ENCODE measurements at places on chromosomes 12 and 14. TPM values are rescaled to one million over a fixed set of nuclear protein-coding genes. Genes with fewer than 3 reads are reported as not detected.

The CCDC196 gene
- not detected for polyA plus RNA-seq

The KRT84 gene
- not detected for polyA plus RNA-seq

The CTSG gene
- 1.1 TPM for polyA plus RNA-seq

The TBC1D30 gene
- polyA plus RNA-seq = 4.2 TPM

The CIROP gene
- polyA plus RNA-seq = not detected

The LHX5 gene
- polyA plus RNA-seq = not detected

The TAS2R19 gene
- polyA plus RNA-seq = not detected

The CBLN3 gene
- 2.6 TPM for polyA plus RNA-seq

The CRIP2 gene
- polyA plus RNA-seq = 338 TPM

The MIP gene
- not detected for polyA plus RNA-seq

The GPR68 gene
- polyA plus RNA-seq = 0.82 TPM

The JDP2 gene
- polyA plus RNA-seq = 20.1 TPM

The B4GALNT1 gene
- 1.6 TPM for polyA plus RNA-seq

The GALNT6 gene
- polyA plus RNA-seq = 2.1 TPM

The SLC25A47 gene
- 1.0 TPM for polyA plus RNA-seq

The EID3 gene
- 0.90 TPM for polyA plus RNA-seq

The PELI2 gene
- 5.2 TPM for polyA plus RNA-seq

The HCAR3 gene
- not detected for polyA plus RNA-seq

The HELB gene
- polyA plus RNA-seq = 0.41 TPM

The MYO1H gene
- 0.56 TPM for polyA plus RNA-seq

The LMO3 gene
- 4.6 TPM for polyA plus RNA-seq

Measured in kidney (tissue), 22 donors.